ENCODE measurements at places on chromosomes 3 and 15.
A peak's percentile ranks its signal among the peaks of the same experiment; 100 is the strongest.

GRCh38 chr3:68271145-68271544 is 616.7 kb upstream of the SUCLG2 start:
- no peak for DNase-seq

GRCh38 chr3:46700772-46701171 is 420 bp upstream of the TMIE start:
- DNase-seq = peak; percentile 71

- no peak for DNase-seq
Observed at GRCh38 chr15:40342416-40343320, 1.9 kb upstream of the CCDC9B start.

DNA sequence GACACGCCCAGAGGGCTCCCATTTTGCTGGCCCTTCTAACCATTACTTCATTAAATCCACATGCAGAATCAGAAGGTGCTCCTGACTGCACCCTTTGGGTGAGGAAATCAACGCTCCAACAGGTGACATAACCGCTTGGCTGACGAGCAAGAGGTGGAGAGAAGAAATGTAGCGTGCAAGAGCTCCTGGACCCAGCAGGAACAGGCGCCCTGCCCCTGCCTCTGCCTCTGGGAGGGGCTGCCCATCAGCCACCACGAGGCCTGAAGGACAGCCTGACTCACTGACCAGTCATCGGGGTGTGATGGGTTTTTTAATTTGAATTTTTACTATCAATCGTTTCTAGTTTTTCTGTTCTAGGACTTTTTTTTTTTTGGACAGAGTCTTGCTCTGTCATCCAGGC is 218.2 kb downstream of the ADAMTS17 start:
- DNase-seq = no peak

DNA sequence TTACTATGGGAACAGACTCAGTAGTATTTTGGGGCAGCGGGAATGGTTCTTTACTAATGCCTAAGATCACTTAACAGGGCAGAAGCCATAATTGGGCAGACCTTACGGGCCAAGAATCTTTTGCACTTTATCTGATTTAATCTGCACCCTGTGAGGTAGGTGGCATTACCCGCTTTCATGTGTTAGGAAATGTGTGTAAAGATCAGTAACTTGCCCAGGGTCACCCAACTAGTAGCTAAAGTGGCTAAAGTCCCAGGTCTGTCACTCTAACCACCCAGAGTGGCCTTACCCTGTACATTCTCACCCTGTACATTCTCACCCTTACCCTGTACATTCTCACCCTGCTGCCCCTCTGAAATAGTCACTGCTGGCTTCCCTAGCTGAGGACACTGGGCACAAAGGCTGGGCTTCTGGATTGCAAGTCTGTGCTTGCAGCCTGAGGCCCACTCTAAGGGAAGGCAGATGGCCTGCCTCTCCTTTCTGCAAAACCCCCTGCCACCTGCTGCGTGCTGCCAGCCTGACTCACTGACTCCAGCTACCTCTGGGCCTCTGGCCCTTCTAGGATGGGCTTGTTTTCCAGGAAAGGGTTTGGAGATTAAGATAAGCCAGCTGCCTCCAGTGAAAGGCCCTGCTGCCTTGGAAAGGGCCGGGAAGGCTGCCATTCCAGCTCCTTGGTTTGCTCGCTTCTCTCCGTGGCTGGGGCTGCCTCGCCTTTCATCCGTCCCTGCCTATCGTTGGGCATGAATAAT is 37.5 kb upstream of the MYZAP start:
- no peak for DNase-seq

DNA sequence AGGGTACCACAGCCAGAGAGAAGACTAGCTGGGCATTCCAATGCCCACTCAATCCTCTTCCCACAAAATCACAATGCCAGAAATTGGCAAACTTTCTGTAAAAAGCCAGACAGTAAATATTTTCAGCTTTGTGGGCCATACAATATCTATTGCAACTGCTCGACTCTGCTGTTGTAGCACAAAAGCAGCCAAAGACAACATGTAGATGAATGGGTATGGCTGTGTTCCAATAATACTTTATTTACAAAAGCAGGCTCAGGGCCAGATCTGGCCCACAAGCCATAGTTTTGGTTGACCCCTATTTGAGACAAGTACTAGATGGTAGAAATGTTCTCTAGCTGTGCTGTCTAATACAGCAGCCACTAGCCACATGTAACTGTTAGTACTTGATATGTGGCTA is 330.9 kb downstream of the ERC2 start:
- no peak for DNase-seq

DNA sequence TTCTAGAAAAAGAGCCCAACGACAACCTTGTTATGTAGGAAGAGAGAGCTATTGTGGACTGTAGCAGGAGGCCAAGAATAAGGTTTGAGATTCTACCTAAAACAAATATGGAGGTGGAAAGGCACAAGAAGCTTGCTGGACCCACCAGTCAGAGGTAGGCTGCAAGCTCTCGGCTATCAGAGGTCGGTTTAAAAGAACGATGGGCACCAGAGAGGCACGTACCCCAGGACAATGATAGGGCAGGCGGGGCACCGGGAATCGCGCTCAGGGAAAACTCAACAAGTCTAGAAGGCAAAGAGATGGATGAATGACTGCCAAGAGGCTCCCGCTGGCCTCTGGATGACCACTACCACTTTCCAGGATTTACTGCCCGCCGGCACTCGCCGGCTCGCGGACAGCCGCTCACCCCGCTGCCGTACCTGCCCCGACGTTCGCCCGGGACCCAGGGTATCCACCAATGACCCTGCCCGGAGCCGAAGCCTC is 1.1 kb downstream of the HDGFL3 start:
- DNase-seq = no peak

- DNase-seq = no peak
Observed at GRCh38 chr3:5429517-5429890, 242.0 kb downstream of the EDEM1 start.

DNA sequence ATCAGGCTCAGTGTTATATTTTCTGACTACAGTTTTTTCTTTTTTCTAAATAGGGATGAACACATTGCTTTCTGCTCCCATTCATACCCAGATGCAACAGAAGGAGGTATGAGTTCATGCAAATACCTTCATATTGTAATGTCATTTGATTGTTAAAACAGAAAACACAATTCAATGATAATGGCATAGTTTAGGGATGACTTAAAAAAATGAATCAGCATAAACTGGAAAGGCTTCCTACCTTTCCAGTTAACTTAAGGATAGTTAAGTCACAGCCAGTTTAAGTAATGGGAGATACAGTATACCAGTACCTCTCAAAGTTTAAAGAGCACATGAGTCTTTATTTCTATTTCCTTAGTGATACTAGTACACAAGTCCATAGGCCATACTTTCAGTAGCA is 24.9 kb downstream of the KNL1 start:
- DNase-seq = no peak

DNA sequence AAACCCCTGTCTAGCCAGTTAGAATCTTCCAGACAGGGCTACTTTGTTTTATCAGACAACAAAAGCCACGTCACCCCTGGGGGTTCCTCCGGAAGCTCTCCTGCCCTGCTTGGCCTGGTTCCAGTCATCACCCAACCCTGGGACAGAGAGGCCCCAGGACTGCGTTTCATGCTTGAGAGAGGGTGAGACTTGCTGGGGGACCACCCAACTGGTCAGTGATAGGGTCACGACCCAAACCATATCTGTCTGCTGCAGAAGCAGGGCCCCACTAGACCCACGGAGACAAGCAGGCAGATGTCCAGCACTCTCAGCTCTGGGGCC is 1.2 kb downstream of the NT5DC2 start:
- DNase-seq = peak; percentile 74

DNA sequence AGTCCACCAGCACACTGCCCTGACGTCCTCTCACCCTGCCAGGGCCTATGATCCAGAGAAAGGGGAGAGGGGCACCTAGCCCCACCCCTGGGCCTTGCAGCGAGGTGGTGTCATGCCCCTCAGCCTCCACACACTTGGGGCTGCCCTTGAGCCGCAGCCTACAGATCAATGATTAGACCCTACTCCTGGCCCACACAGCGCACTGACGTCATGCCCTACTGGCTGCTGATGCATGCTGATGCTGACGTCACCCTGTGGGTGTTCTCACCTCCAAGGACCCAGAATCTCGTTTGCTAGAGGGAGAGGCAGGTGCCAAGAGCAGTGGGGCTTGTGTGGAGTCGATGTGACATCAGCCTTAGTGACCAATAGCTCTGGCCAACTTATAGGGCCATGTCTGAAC is 18.0 kb downstream of the ARL14 start:
- DNase-seq = no peak

GRCh38 chr3:140736863-140737460 is 59.1 kb downstream of the TRIM42 start:
- DNase-seq = peak; percentile 79

DNA sequence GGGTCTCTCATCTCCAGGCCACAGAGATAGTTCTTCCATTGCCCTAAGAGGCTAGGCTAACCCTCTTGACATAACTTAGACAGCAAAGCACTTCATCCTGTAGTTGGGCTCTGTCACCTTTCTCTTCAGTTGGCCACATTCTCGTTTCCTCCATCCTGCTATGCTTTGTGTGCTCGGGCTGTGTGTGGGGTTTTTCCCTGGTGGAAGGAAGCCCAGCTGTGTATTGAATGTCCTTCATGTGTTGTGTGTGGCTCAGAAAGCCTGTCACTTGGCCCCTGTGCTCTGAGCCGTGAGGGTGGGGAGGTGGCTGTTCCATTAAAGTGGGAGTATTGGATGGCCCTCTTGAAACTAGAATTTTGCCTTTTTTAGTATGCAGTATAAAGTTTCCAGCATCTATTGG is 8.8 kb upstream of the EXOG start:
- DNase-seq = no peak

GRCh38 chr15:86948719-86949118 is 869.0 kb downstream of the AGBL1 start:
- DNase-seq = no peak

- no peak for DNase-seq
Observed at GRCh38 chr3:184145111-184145524, 10.0 kb downstream of the EIF2B5 start.

GRCh38 chr15:60840306-60840702 is 361.4 kb upstream of the ICE2 start:
- DNase-seq = no peak

DNA sequence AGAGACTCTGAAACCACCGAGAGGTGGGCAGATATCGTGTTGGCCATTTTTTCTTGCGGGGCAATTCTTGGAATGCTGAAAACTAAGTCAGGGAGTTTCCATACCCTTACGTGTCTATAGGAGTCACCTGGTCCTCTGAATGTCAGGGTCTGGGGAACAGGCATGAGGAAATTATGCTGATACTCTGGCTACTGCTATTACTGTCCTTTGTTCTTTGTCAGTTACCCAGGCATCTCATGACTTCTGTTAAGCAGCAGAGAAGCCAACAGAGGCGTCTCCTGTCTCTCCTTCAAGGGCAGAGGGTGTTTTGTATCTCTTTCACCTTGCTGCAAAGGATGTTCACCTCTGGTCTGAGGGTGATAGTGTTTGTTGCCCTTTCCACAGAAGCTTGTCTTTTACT is 559.5 kb upstream of the CCDC54 start:
- DNase-seq = no peak

- no peak for DNase-seq
Observed at GRCh38 chr3:174854987-174855386, 4.1 kb upstream of the NAALADL2 start.

GRCh38 chr3:42681361-42682038 is 3.8 kb upstream of the KLHL40 start:
- DNase-seq = peak; percentile 52

DNA sequence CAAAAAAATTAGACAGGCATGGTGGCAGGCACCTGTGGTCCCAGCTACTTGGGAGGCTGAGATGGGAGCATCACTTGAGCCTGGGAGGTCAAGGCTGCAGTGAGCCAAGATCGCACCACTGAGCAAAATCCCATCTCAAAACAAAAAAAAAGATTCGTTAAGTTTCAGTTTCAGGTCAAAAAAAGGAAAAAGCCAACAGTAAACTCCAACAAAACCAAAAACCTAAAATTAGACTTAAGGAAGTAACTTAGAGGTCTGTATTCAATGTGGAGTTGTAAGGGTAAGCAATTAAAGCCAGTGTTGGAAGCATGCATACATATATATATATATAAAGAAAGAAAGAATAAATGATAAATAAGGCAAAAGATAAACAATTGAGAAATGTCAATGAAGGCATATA is 11.8 kb downstream of the KPNA1 start:
- no peak for DNase-seq

GRCh38 chr3:79047581-79047980 is 720.2 kb downstream of the ROBO1 start:
- no peak for DNase-seq

DNA sequence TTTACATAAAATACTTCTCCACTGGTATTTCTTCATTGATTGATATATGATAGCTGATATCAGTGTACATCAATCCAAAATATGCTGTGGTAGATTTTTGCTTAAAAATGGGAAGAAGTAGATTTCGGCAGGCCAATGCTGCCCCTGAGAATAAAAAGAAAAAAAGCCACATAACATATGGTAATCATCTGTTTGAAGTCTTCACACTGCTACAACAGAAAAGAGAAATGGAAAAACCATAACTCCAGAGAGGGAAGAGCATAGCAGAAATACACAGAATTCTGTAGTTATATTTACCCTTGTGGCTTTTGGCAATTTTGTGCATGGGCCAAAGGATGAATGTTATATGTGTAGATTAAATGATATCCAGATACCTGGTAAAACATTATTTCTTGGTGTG is 143.1 kb upstream of the KCNMB2 start:
- no peak for DNase-seq

GRCh38 chr3:69767571-69767970 is 28.3 kb downstream of the MITF start:
- DNase-seq = peak; percentile 50

DNA sequence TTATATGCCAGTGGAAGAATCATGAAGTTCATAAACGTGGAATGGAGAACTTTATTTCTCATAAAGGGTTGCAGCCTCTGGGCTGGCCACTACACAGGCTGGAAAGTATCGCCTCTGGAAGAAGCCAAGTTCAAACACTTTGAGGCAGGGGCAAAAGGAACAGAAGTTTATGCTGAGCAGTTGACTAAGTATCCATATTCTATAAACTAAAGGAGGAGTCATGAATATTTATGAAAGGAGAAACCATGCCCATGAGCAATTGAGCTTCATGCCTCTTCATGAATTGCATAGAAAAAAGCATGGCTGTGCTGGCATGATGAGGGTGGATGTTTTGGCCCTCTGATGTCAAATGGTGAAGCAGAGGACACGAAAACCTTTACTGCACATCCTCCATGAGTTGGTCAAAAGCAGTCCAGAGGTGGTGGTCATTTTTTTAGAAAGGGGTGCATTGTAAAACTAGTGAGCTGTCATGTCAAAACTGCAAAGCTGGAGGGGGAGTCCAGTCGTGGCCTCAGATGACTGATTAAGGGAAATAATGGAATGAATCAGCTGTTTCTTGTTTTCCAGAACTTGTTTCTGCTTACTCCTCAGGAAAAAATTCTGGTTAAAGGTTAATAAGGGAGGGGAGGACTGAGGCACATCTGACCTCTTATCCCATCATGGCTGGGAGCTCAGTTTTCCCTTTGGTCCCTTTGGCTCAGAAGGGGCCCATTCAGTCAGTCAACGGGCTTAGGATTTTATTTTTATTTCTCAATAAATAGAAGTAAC is 276.7 kb downstream of the CHL1 start:
- DNase-seq = no peak

- DNase-seq = no peak
Observed at GRCh38 chr3:97810779-97811390, 10.9 kb upstream of the CRYBG3 start.

GRCh38 chr3:13832130-13832529 is 47.7 kb downstream of the WNT7A start:
- DNase-seq = no peak
